Fibroblast of gingiva (primary cell): ENCODE measurements at places on chromosomes 3 and 15.

DNA sequence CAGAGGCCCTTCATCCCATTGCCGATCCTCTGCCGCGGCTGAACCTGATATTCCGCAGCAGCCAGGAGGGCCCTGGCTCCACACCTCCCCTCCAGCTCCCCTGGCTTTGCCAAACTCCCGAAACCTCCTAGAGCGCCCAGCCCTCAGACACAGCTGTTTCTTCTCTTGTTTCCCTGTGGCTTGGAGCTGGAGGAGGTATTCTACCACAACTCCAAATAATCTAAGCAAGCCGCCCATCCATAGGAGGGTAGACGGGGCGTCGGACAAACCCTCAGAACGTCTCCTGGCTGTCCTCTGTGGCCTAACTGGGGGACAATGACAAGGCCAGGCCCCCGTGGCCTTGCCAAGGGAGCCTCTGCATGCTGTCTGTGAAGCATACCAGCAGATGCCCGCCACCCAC, 10.4 kb downstream of the PLA2G4D start:
- DNase-seq, result no peak

GRCh38 chr3:10594915-10595314, 89.5 kb upstream of the ATP2B2 start:
- no peak for DNase-seq

- no peak for DNase-seq
These were observed 375 bp downstream of the CLCN2 start for GRCh38 chr3:184360929-184361531.

DNA sequence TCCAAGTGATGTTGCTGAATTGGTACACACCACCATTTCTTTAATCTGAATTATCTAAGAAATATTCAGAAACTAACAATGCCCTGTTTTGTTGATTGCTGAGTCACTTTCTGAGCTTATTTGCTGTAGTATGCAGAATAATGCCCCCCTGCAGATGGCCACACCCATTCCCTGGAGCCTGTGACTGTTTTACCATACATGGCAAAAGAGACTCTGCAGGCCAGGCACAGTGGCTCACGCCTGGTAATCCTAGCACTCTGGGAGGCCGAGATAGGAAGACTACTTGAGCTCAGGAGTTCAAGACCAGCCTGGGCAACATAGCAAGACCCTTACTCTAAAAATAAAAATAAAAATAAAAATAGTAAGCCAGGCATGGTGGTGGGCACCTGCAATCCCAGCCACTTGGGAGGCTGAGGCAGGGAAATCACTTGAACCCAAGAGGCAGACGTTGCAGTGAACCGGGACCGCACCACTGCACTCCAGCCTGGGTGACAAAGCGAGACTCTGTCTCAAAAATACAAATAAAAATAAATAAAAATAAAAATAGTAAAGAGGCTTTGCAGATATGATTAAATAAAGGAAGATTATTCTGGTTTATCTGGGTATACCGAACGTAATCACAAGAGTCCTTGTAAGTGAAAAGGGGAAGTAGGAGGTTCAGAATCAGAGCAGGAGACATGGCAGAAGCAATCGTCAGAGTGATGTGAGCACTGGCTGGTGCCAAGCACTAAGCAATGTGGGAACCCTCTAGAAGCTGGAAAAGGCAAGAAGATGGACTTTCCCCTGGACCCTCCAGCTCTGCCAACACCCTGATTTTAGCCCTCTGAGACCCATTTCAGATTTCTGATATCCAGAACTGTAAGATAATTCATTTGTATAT, 19.0 kb downstream of the PCYT1A start:
- DNase-seq, result peak; percentile 86

GRCh38 chr3:142819179-142819578, 69.7 kb downstream of the PCOLCE2 start:
- no peak for DNase-seq

DNA sequence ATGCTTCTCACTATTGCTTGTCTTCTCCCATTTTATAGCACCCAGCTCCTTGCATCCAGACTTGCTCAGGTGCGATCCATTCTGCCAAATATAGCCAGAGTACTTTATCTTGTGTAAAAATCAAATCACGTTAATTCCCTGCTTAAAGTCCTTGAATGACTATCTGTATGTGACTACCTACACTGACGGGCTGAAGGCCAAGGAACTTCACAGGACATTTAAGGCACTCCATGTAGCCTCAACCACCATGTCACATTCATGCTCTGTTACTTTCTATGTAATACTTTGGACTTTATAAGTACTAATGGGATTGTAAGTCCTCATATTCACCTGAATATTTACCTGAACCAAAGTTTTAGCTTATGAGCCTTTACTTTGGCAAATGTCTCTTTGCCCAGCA, 489.9 kb downstream of the MECOM start:
- no peak for DNase-seq

GRCh38 chr15:76146812-76147211, 87.0 kb downstream of the TMEM266 start:
- no peak for DNase-seq

- DNase-seq, result no peak
These were observed 10.3 kb upstream of the ALDH1A3 start for GRCh38 chr15:100869151-100869999.

- no peak for DNase-seq
These were observed 44.8 kb upstream of the RPS17 start for GRCh38 chr15:82585072-82585471.

GRCh38 chr15:59668556-59668955, 11.2 kb upstream of the GTF2A2 start:
- DNase-seq, result peak; percentile 23

DNA sequence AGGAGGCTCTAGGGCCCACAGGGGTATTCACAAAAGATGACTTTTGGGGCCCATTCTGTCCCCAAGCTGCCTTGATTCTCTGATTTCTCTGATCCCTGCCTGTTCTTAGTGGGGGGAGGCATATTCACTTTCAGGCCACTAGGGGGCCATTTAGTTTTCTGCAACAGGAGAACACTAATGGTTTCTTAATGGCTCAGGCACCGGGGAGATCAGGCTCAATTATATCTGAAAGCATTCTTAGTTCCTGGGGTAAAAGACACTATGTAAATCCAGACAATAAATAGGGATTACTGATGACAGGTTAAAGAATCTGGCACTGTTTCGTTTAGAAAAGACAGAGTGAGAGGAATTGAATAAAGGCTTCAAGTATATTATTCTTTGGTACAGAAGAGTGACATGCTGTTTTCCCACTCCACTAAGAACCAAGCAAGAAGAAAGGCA, 2.5 kb upstream of the INAFM2 start:
- peak; percentile 62 for DNase-seq

GRCh38 chr3:152209060-152209459, 59.7 kb upstream of the MBNL1 start:
- DNase-seq, result no peak

DNA sequence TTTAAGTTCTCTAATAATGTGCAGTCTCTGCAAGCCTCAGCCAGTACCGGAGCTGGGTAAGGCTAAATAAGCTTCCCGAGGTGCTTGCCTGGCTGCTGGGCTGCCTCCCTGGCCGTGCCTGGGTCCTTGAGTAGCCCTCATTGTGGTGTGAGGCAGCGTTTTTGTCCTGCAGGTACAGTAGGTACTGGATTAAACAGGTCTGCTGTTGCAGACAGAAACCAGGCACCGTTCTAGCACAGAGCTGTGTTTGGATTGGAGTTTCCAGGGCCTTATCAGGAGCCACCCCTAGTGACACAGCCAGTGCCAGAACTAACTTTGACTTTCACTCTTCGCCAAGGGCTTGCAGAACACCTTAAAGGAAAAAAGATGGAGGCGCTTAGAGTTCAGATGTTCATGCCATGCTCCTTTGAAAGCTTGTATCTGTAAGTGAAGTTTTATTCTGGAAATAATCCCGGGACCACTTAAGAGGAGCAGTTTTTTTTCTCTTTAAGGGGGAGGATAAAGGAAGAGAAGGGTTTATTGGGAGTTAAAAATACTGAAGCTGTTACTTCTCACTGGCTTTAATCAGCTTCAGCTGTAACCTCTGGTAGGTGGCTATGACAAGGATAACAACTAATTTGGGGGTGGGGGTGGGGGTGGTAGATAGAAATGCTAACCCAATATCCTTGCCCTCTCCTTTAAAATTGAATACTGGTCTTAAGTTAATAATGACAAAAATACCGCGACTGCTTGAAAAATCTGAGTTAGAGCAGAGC, 126.8 kb downstream of the MITF start:
- no peak for DNase-seq

- no peak for DNase-seq
These were observed 36.8 kb upstream of the PEX5L start for GRCh38 chr3:180073561-180073960.

- DNase-seq, result no peak
These were observed 33.0 kb downstream of the HERC1 start for GRCh38 chr15:63800739-63801138.
